Right ventricle myocardium inferior (tissue), 1 donor: ENCODE measurements at places on chromosomes 16 and 17. TPM values are rescaled to one million over a fixed set of nuclear protein-coding genes. Genes with fewer than 3 reads are reported as not detected.

Gene ZNHIT3
- total RNA-seq, result 21.3 TPM

Gene TBC1D3D
- 0.24 TPM for total RNA-seq

Gene MAPT
- 39.3 TPM for total RNA-seq

Gene FOXN1
- not detected for total RNA-seq

- no peak for DNase-seq
Measured at GRCh38 chr17:34816848-34817247, 144.4 kb downstream of the CCT6B start.

- DNase-seq, result no peak
Measured at GRCh38 chr17:75301502-75302206, 12.4 kb upstream of the SLC25A19 start.

- no peak for DNase-seq
Measured at GRCh38 chr17:75712446-75712845, 8.8 kb upstream of the ITGB4 start.

- peak; percentile 77 for DNase-seq
Measured at GRCh38 chr16:89031715-89032659, 55.0 kb upstream of the CBFA2T3 start.

DNA sequence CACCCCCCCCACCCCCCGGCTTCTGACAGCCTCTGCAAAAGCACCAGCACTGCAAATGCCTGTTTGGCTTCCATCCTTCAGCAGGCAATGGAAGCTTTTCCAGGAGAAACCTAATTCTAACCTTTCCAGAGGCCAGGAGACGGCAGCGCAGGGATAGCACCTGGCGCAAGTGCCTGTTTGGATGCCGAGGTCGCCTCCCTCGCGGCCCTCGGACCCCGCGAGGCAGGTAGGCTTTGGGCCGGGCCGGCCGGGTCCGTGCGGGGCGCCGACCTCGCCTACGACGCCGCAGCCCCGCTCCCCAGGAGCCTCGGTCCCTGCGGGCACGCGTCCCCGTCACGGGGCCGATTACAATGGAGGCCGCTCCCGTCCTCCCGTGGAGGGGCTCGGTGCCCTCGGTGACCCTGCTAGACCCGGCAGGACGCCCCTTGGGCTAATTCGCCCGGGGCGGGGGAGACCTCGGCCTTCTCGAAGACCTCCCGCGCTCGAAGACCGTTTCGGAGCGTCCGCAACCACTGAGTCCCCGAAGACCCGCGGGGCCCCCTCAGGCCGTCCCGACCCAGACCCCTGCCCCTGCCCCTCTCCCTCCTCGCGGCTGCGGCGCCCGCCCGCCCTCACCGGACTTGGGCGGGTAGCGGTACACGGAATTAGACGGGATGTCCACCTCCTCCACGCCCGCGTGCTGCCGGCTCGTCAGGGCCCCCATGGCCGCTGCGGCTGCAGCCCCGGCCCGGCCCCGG is 587 bp downstream of the RNF157 start:
- DNase-seq, result no peak

DNA sequence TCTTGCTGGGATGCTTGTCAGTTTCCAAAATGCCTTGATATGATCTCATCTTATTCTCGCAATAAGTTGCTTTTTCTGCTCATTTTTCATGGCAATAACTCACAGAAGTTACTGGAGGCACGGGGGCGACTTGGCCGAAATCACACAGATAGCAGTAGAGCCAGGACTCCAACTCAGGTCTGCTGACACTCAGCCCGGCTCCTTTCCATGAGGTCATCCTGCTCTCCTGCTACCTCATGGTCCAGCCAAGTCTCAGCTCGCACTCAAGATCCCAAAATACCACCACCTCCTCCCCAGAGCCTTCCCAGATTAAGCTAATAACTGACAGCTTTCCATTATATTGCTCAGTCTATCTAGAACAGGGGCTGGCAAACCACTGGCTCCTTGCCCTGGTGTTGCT is 269.5 kb downstream of the MAP2K4 start:
- DNase-seq, result no peak

- DNase-seq, result no peak
Measured at GRCh38 chr16:4675864-4676786, 17.2 kb upstream of the NUDT16L1 start.

- no peak for DNase-seq
Measured at GRCh38 chr17:38325221-38325851, 18.4 kb downstream of the GPR179 start.

DNA sequence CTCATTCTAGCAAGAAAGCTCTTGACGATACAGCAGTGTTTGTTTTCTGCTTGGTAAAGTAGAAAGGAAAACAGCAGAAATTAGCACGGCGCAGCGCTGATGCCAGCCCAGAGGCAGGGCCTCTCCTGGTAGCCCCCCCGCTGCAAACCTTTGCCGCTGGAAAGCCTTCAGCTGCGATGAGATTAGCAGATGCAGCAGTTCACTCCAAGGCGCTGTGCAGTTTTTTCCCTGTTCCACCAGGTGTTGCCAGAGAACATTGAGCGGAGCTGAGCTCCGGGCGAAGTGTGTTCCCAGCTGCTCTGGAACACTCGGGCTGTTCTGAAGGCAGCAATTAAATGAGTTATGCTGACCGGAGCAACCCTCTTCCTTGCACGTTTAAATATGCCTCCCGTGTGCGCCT is 72.5 kb downstream of the RBFOX1 start:
- DNase-seq, result peak; percentile 70

GRCh38 chr17:75754378-75755204 is 10.4 kb downstream of the GALK1 start:
- DNase-seq, result peak; percentile 13

DNA sequence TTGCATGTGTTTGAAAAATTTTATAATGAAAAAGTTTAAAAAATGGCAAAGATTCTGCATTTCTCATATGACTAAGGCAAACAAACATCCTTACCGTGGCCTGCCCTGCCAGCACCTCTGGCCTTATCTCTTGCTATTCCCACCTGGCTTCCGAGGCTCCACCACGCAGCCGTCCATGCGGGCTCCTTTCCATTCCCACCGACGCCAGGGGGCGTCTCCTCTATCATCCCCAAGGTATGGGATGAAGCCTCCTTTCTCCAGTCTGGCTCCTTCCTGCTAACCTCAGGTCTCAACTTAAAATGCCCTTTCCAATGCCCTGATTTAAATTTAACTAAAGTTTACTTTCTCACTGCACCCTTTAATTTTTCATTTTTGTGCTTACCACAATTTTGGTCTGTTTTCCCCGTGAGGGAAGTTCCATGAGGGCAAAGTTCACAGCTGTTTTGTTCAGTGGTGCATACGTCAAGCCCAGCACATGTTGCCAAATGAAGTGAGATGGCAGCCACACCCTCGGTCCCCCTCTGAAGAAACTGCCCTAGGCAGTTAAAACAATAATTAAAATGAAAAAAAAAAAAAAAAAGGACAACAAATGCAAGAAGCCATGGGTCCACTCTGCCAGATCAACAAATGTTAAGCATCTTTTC is 13.3 kb upstream of the SDK2 start:
- DNase-seq, result peak; percentile 76

GRCh38 chr17:57402681-57403180 is 146.4 kb downstream of the MSI2 start:
- no peak for DNase-seq

DNA sequence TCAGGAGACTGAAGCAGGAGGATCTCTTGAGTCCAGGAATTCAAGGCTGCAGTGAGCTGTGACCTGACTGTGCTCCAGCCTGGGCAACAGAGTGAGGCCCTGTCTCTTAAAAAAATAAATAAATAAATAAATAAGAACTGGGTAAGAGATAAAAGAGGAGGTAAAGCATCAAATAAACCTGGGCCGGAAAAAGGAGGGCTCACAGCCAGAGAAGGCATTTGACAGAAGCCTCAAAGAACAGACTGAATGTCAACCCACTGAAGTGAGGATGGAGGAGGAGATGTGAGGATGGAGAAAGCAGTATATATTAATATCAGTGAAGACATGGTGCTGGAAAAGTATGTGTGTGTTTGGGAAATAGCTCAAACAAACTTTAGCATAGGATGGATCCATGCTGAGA is 6.1 kb downstream of the NOG start:
- no peak for DNase-seq

DNA sequence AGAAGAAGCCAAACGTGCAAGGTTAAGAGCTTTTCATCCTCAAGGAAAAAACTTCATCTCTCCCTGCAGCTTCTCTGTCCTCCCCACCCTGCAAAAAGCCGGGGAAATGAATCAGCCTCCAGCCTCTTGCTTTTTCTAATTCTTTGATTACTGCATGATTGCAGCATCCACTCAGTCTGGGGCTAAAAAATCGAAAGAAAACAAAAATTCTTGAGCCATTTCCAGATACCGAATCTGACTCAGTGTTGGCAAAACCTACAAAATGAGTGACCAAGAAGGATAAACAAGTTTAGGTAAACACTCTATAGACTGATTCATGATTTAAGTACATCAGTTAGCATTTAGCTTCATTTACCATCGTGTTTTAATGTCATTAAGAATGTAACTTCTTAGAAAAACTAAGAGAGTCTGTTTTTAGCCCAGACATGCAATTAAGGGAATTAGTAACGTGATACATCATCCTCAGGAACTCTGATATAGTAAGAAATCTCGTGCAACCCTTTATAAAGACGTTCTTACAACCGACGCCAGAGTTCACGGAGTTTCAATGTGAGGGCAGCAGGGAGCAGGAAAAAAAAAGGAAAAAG is 287.3 kb upstream of the FOXF1 start:
- DNase-seq, result no peak
